ENCODE measurements at places on chromosomes 2 and 18. TPM values are rescaled to one million over a fixed set of nuclear protein-coding genes. Genes with fewer than 3 reads are reported as not detected.

GRCh38 chr2:210546424-210547208 is 9.8 kb upstream of the CPS1 start:
- DNase-seq, result no peak

CTAGE1 gene
- total RNA-seq, result not detected

TGFA gene
- total RNA-seq, result 17.8 TPM

SIX3 gene
- total RNA-seq, result not detected

GRCh38 chr2:133502678-133503077 is 65.6 kb downstream of the NCKAP5 start:
- no peak for DNase-seq

DNA sequence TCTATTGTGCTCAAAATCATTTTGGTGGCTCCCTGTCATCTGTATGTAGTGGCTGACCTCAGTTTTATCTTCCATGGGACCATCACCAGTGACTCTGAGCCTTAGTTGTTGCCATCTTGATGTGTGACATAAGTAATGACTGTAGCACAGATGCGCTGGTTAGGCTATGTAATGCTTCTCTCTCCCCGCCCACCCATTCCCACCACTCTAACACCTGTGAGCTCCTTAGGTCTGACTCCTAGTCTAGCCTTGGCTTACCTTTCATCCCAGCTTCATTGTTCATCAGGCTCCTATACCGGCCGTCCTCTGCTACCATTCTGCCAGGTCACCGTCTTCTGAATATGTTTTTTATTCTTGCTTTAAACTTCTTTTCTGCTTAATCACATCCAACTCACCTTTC is 17.2 kb downstream of the MYO1B start:
- no peak for DNase-seq

Data from ureter (tissue), 1 donor.